ENCODE measurements at places on chromosomes 2 and 18.

DNA sequence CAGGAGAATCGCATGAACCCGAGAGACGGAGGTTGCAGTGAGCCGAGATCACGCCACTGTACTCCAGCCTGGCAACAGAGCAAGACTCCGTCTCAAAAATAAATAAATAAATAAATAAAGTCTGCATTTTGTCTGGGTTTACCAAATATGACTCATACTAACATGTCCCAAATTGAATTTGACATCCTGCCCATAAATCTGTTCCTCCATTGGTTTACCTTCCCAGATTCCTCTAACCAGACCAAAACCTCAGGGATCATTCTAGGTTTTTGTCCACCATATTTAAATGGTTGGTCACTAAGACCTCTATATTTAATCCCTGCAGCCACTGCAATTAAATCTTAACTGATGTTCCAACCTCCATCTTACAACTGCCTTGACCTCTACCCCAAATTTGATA lies 150.9 kb downstream of the ATAD2B start:
- DNase-seq = no peak

DNA sequence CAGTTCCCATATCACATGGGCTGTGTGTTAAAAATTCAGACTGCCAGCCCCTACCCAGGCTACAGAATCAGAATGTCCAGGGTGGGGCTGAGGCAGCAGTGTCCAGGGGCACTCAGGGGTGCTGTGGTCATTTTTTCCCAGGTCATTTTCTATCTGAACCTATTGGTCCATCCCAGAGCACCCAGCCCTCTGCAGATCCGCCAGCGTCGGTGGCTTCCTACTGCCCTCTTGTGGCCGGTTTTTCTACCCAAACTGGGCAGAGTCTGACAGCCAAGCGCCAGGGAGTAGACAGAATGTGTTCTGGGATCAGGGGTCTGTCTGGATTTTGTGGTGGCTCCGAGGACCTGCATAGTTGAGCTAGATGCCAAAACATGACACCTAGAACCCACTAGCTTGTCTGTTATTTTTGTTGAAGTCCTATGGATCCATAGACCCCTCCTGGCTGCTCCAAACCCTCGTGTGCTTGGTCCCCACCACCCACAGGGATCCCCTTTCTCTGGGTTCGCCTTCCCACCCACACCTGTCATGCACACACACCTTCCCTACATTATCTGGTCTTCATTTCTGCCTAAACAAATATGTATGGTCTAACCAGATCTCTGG lies 34.1 kb upstream of the RMDN2 start:
- DNase-seq = peak; percentile 66

GRCh38 chr2:186429104-186429503 lies 57.0 kb upstream of the ZC3H15 start:
- peak; percentile 12 for DNase-seq

GRCh38 chr2:112047537-112048235 lies 7.4 kb upstream of the TMEM87B start:
- DNase-seq = no peak

DNA sequence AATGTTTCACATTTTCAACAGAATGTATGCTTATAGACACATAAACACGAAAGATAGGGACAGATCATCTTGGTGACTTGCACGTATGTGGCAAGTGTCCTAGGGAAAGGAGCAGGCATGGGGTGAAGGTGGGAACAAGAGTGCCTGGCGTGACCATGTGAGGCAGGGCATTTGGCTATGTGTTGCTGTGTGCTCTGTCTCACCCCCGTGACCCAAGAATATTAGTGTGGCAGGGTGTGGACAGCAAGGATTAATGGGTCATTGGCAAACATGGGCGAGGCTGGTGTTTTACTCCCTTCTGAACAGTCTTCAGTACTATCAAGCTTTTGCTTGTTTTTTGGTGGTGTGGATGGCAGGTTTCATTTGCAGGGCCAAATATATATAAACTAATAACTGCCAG lies 1.3 kb upstream of the VWA3B start:
- no peak for DNase-seq

GRCh38 chr2:126889496-126890135 lies 9.1 kb upstream of the TEX51 start:
- no peak for DNase-seq

- no peak for DNase-seq
Observed at GRCh38 chr2:64625299-64626145, 28.2 kb downstream of the SERTAD2 start.

- no peak for DNase-seq
Observed at GRCh38 chr2:75647771-75648170, 1.2 kb downstream of the MRPL19 start.

DNA sequence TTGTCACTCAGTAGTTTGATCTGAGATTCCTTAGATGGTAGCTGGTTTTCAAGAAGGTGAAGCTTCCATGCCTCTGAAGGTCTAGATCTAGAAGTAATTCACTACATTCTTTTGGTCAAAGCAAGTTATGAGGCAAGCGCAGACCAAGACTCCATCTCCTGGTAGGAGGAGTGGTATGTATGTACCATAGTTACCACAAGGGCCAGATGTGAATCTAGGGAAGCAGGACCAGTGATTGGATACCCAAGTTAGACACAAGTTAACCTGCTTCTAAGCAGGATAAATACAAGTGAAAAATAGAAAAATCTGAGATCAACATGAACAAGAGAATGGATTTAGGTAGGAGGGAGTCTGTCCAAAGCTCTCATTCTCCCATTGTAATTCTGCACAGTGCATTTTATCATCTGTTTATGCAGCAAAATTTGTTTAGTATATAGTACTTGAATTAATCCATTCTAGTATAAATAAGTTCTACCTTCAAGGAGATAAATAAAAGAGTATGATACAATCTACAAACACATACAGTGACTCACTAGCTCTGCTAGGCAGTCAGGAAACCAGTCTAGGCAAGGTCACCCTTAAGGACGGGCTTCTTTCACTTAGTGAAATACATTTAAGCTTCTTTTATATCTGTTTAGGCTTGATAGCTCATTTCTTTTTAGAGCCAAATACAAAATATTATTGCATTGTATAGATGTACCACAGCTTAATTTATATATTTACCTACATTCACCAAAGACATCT lies 14.2 kb upstream of the DOCK10 start:
- DNase-seq = no peak

GRCh38 chr2:73334045-73334444 lies 40.7 kb upstream of the EGR4 start:
- DNase-seq = no peak

- DNase-seq = peak; percentile 2
Observed at GRCh38 chr2:43803113-43803512, 29.3 kb downstream of the DYNC2LI1 start.

DNA sequence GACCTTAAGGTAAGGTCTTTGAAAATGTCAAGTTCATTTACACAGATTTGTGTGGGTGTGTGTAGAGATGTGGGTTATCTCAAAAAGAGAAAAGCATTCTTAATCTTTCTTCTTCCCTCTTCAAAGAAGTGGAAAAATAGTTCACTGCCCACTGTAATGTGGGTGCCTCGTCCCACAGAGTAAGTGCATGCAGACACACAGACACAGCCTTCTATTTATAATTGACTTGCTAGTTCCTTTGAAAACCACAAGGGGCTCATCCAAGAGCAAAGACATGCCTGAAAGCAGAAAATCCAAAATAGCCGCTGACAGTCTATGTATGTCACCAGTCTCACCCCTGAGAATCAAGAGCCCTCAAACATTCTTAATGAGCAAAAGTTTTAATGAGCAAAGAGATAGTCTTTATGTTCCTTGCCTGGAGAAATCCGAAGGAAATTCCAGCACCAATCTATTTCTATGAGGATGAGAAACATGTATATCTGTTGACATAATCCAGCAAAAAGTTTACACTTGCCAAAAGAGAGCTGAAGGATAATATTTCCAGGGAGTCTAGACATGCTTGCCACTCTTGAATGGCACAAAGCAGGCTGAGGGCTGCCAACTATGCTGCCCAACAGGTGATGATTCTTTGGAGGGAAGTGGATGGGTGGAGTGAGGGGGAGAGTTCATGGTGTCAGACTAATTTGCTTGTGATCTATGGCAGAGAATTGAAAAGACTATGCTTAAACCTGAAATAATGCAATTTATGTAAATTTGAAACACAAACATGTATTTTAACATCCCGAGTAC lies 93.9 kb downstream of the ACVR1 start:
- no peak for DNase-seq

- no peak for DNase-seq
Observed at GRCh38 chr2:43407935-43408334, 181.5 kb upstream of the ZFP36L2 start.
